ENCODE measurements at places on chromosomes 3 and 15. TPM values are rescaled to one million over a fixed set of nuclear protein-coding genes. Genes with fewer than 3 reads are reported as not detected.

The GOLGA6L4 gene
- total RNA-seq = 5.0 TPM

The PML gene
- total RNA-seq = 49.2 TPM

The IL17RC gene
- 31.9 TPM for total RNA-seq

The CCR4 gene
- total RNA-seq = 0.33 TPM

The ZNF501 gene
- 8.1 TPM for total RNA-seq

The TIPIN gene
- total RNA-seq = 6.5 TPM

The ADGRG7 gene
- total RNA-seq = not detected

DNA sequence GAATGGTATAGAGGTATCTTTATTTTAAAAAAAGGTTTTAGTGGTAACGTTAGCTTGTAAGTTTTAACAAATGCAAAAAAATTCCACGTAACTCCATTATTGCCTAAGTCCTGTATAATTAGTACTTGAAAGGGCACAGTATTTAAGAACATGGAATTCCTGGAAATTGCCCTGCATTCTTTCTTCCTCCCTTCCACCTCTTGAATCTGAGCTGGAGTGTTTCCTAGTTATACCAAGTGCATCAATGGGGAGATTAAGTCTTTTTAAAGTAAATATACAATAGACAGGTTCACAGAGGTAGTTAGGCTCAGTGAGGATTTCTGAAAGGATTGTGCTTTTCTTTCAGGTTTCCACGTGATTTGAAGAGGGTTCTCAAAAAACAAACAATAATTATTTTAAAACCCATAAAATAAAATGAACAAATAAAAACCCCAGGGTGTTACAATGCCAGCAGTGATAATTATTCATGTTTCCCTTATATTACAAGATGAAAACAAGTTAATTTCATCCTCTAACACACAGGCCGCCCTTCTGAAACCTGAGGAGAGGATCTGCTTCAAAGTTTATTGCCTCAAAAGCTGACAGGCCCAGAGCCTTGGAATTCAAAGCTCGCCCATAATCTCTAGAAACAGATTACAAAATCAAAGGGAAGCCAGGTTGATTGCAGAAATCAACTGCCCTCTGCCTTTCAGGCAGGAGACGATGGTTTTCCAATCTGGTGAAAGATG lies 128.8 kb upstream of the LMOD3 start:
- no peak for DNase-seq

DNA sequence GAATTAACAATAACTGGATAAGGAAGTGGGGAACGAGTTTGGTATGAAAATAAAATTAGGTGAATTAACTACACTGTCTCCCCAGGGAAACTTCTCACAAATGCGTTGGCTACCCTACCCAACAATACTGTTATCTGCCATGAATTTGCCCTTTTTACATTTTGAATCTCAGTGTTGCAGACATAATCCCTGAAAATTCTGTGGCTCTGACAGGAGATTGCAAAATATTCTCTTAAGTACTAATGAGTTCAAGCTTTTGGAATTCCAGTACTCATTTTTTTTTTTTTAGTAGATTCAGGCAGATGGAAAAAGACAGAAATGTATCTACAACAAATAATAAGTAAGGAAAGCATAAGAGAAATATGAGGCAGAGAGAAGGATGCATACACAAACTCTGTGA lies 332.6 kb downstream of the LSAMP start:
- DNase-seq = no peak

GRCh38 chr3:32873531-32874130 lies 55.8 kb downstream of the TRIM71 start:
- no peak for DNase-seq

DNA sequence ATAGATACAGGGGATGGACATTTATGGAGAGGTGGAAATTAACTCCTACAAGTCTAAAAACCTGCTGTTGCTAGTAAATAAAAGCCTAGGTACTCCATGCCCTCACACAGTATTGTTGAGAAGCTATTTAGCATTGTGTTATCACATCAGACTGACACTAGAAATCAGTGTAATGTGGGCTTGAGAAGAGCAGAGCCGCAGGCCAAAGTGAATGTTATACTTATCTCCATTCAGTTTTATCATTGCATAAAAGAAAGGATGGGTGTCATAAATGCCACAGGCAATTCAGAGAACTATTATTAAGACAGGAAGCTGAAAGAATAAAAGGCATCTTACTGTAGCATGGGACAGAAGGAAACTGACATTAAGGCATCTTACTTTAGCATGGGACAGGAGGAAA lies 13.7 kb upstream of the ISLR start:
- no peak for DNase-seq

- DNase-seq = no peak
Measured at GRCh38 chr3:30034246-30034991, 572.0 kb upstream of the TGFBR2 start.

GRCh38 chr3:46524008-46524407 lies 26.2 kb downstream of the RTP3 start:
- DNase-seq = no peak

DNA sequence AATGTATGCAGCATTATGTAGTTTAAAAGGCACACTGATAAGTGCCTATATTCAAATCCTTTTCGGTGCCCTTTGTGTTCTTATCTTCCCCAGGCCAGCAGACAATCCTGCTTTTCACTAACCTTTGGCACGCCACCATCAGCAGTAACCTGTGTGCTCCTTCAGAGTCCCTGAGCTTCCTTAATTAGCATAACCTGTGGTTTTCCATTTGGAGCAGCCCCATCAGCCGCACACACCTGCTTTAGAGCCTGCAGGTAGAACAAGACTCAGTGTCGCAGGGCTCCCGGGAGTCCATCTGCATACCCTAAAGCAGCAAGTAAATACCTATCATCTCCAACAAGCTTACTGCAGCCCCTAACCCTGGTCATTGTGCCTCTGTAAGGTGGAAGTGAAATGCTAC lies 755.1 kb downstream of the ROBO2 start:
- no peak for DNase-seq

- no peak for DNase-seq
Measured at GRCh38 chr3:123449102-123449996, 459 bp upstream of the ADCY5 start.

DNA sequence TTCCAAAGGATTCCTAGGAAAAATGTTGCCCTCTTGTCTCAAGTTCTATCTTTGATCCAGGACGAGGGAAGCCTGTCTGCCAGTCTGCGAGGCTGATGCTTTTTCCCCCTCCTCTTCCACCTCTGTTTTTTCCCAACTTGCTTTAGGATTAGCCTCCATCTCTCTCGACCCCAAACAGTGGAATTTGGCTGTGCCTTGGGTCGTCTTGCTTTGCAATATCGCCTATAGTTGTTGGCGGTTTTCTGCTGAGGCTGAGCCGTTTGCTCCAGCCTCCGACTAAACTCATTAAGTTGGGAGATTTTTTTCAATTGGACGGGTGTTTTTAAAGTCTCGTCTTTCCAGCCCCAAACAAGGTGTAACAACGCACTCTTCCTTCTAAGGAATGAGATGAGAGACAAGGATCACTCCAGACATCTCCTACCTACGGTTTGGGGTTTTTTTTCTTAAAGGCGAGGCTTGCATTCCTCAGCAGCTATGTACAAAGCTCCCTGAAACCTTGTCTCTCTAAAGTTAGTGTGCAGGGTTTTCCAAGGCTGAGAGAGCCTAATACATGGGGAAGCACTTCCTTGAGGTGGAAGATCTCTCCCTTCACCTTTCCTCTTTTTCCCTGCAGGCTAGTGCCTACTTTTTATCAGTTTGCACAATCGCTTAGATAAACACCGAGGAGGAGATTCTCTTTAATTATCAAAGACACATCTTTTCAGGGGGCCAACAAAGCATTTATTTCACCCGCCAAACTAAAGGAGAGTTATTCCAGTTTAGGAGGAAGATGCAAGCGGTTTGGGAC lies 4.8 kb upstream of the NR2F2 start:
- no peak for DNase-seq

All from posterior vena cava (tissue), 2 donors.